SW 1271 (cell line): ENCODE measurements at places on chromosomes 1 and 21.

GRCh38 chr21:21111309-21111920 lies 113.2 kb downstream of the NCAM2 start:
- DNase-seq, result no peak

GRCh38 chr1:5847013-5847659 lies 145.1 kb downstream of the NPHP4 start:
- DNase-seq, result no peak

DNA sequence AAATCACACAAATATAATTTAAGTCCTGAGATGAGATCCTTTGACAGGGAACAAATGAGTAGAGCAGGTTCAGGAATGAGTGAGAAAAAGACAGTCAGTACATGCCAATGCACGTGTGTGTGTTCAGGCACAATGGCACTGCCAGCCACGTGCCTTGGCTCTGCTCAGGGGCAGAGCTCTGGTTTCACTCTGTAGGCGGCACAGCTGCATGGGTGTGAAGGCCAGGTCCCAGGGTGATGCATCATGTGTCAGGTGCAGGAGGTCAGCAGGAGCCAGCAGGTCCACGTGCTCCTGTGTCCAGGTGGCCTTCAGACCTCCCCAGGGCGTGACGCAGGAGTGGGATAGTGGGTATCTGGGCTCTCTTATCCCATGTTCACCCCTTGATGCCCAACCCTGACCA lies 386.1 kb downstream of the KCNH1 start:
- DNase-seq, result no peak

- no peak for DNase-seq
Measured at GRCh38 chr1:215052256-215053015, 30.1 kb upstream of the KCNK2 start.

DNA sequence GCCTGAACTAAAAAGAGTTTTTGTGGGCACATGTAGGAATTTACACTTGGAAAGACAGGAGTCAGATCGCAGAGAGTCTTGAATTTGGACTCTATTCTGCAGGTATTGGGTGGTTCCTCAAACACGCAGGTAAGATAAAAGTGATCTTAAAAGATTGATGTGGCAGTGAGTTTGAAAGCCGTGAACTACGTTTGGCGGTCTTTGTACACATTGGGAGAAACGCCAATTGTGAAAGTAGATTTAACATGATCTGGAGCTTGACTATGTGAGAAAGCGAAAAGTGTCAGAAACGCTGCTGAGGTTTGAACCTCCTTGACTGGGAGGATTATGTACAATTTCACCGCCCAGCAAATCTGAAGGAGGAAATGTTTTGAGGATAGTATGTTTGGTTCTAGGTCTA lies 1.5 kb upstream of the PPP2R5A start:
- no peak for DNase-seq

DNA sequence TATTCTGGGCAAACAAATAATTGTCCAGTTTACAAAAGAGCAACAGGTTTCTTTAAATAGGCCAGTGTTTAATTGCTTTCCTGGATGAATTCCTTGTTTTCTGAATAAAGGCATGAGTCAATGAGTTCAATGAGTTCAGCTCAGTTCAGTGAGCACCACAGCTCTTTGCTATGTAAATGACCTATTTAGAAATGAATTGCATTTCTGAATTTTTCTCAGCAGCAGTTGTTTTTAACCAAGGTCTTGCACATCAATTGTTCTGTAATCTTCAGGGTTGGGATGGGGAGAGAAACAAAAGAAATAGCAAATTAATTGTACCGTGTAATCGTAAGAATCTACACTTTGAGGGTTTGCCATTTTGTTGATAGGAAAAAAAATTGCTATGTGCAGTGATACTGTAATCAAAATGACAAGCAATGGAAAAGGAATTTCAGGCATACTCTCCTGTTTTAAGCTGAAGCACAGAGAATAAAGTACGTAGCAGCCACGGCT lies 45.7 kb downstream of the MIS18A start:
- DNase-seq, result no peak

- no peak for DNase-seq
Measured at GRCh38 chr1:3114846-3115245, 45.8 kb downstream of the PRDM16 start.

DNA sequence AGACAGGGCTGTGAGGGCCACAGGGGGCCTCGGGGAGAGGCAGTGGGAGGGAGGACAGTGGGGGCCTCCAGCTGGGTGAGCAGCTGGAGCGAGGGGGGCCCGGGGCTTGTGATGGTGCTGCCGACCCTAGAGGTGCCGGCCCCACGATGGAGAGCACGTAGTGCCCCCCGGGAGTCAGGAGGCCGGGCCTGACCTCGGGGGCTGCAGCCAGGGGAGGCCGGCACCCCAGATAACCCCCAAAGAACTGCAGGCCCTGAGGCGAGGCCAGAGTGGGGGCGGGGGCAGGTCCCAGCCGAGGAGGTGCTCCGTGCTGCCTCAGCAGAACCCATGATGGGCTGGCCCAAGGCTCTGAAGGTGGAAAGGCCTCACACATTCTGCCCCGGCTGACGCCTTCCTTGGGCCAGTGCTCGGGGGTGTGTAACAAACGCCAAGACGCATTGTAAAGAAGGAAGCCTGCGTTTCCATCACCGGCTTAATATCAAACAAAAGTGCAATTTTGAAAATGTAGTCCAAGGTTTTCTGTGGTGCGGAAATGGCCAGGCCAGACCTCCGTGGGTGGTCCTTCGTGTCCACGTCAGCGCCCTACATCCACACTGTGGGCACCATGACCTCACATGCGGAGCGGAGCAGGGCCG lies 55.2 kb downstream of the COL6A1 start:
- no peak for DNase-seq

DNA sequence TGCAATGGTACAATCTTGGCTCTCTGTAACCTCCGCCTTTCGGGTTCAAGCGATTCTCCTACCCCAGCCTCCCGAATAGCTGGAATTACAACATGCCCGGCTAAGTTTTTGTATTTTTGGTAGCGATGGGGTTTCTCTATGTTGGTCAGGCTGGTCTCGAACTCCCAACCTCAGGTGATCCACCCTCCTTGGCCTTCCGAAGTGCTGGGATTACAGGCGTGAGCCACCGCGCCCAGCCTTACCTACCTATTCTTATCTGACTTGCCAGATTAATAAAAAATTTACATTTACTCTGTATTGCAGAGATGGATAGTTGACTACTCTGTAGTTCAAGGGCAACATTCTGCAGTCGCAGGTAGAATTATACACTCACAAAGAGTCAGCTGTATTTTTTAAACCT lies 359.6 kb downstream of the KCTD3 start:
- no peak for DNase-seq

GRCh38 chr1:81237473-81238089 lies 563.2 kb upstream of the ADGRL2 start:
- DNase-seq, result no peak

GRCh38 chr1:59027177-59027576 lies 243.3 kb upstream of the JUN start:
- no peak for DNase-seq

- DNase-seq, result no peak
Measured at GRCh38 chr1:205313563-205314308, 7.8 kb downstream of the NUAK2 start.

DNA sequence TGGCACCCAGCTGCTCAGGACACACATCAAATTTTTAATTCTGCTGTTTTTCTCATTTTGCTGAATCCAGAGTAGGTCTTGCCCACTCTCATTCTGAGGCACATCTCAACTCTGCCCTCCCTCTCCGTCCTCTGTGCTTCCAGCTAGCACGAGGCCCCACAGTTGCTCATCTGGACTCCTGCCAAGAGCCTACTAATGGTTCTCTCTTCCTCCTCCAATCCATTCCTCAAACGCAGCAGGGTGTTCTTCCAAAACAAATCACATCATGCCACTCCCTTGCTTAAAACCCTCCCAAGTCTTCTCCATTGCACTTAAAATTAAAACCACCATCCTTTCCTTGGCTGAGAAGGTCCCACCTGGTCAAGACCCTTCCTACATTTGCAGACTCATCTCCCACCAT lies 49.8 kb upstream of the SCAF4 start:
- DNase-seq, result no peak

- peak; percentile 18 for DNase-seq
Measured at GRCh38 chr1:178262120-178262500, 168.2 kb downstream of the RASAL2 start.

- DNase-seq, result no peak
Measured at GRCh38 chr1:190391582-190391981, 86.1 kb downstream of the BRINP3 start.
